Stimulated activated CD4-positive, alpha-beta T cell treated with anti-CD3 and anti-CD28 coated beads, TNF-alpha, amount 100 ng/mL, for 24 hours (primary cell): ENCODE measurements at places on chromosomes 7 and 10.

- no peak for DNase-seq
Observed at GRCh38 chr10:15518250-15518649, 147.2 kb upstream of the FAM171A1 start.

DNA sequence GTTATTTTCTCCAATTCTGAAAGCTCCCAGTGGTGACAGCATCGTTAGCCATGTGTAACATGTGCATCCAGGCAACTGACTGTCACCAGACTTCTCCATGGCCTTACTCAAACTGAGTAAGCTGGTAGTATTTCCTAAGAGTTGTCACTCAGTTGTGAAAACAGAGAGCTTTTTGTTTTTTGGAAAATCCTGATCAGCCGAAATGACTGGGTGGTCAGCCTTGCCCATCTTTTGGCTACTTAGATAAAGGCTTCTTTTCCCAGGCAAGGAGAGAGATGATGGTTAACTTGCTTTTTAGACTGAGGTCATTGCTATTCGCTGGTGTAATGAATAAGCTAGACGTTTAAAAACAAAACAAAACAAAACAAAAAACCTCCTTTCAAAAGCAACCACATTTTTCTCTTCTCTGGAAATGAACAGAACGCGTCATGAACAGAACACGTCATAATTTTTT lies 159.5 kb upstream of the KLF14 start:
- no peak for DNase-seq

GRCh38 chr7:156618078-156618779 lies 22.3 kb upstream of the RNF32 start:
- DNase-seq = no peak

GRCh38 chr7:118239014-118239413 lies 14.5 kb downstream of the ANKRD7 start:
- no peak for DNase-seq

DNA sequence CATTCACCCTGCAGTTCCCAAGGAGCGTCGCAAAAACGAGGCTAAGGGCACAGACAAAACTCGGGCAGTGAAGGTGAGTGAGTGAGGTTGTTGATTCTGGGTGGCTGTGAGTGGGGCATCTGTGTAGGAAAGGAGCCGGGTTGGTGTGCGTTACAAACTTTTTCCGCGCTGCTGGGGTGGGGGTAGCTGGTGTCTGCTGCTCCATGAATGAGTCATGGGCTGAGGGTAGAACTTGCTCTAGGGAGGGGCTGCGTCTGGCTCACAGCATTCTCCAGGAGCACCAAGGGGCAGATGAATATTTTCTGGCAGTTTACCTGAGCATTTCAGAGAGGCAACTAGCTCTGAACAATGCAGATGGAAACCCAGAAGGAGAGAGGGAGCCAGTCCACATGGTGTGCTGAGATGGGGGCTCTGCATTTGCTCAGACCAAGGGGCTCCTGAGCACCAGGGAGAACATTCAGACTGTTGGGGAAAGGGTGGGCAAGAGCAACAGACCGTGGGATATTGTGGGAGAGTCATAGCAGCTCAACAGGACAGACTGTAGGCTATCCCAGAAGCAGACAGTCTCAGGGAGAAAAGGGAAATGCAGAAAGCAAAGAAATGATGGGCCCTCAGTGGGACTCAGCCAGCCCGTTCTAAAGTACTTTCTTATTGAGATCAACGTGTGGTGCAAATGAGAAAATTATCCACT lies 18.8 kb downstream of the NOBOX start:
- DNase-seq = peak; percentile 16

GRCh38 chr10:52514481-52514880 lies 200.4 kb downstream of the DKK1 start:
- DNase-seq = no peak

DNA sequence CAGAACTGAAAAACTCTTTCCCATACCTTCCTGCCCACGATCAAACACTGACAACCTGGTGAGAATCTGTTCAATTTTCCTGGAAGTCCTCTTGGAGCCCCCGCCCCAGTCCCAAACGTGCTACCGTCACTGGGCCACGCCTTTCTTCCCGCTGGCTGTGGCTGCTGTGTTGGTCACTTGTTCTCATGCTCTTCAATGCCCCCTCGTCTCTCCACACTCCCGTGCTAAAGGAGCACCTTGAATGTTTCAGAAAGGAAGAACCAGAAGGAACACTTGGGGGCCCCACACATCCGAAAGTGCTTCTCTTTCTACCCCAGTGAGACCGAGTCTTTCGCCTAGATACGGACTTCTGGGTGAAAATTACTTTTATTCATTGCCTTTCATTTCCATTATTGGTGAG lies 215.1 kb downstream of the DIP2C start:
- no peak for DNase-seq
